Neural progenitor cell (in vitro differentiated cells): ENCODE measurements at places on chromosomes 5 and 9.

DNA sequence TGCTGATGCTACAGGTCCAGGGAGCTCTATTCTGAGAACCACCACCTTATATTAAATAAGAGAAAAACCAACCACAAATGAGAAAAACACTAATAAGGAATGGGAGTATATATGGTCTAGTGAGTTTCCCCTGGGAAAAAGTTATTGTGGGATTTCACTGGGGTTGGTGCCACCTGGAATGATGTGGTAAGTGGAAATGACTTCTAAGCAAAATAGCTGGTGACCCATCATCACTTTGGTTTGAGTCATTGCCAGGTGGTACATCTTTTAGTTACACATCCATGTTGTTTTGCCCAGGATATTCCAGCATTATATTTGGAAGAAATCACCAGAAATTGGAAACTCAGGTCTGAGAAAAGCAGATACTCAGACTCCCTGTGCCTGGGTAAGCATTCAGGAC is 437.3 kb downstream of the DTWD2 start:
- no peak for DNase-seq

- DNase-seq: no peak
These were observed 17.3 kb downstream of the PRKAA1 start for GRCh38 chr5:40780858-40781257.

DNA sequence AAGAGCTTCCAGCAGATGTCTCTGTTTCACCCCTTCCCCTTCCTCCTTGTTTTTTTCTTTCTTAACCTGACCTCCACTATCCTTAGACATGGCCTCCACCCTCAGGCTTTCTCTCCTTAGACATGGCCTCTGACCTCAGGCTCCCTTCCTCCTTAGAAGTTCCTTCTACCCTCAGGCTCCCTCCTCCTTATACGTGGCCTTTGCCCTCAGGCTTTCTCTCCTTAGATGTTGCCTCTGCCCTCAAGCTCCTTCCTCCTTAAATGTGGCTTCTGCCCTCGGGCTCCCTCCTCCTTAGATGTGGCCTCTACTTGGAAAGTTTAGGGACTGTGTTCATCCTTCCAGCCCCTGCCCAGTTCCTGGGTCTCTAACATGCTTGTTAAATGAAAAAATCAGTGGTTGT is 180.4 kb upstream of the S1PR3 start:
- DNase-seq: no peak

GRCh38 chr9:131237931-131238401 is 38.3 kb downstream of the FAM78A start:
- DNase-seq: peak; percentile 61

GRCh38 chr5:9928326-9928725 is 298.2 kb upstream of the TAS2R1 start:
- no peak for DNase-seq

- peak; percentile 24 for DNase-seq
These were observed 3.4 kb downstream of the HAND1 start for GRCh38 chr5:154474396-154475334.

DNA sequence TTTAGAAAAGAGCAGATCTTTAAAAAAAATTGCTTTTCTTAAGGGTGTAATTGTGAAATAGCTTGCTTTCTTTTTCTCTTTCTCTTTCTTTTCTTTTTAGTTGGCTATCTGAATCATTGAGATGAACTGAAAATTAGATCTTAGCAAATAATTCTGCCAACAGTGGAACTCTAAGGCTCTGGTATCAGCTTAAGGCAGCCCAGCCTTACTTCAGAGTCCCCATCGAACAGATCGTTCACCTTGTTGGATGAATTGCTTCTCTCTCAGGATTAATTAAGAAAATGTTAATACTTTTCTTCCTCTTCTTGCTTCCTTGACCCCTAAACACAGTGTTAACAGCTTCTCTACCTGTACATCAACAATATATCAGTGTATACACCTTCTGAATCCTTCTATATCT is 92.1 kb downstream of the ZCCHC7 start:
- DNase-seq: no peak
